ENCODE measurements at places on chromosomes 3 and 15.

DNA sequence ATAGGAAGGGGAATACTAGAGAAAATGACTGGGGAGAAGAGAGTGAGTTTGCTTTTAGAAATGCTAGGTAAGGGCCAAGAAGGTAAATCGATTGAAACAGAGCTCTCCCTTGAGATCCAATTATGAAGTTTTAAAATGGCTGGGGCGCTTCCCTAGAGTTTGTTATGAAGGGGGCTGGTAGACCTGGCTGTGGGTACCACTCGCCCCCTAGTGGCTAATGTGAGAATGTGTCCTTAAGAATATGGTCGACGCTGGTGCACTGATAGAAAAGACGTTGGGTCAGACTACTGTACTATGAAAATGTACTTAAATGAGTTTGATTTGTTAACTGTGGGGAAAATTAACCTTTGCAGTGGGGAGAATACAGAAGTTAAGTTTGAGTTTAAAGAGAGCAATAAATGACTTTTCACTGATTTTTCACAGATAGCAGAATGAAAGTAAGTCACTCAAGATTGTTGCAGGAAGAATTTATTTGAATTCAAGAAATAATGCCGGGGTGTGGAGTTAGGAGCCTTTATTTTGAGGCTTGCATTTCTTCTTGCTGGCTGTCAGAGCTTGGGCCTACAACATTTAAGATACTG lies 9.2 kb downstream of the TMPRSS7 start:
- peak; percentile 87 for DNase-seq

DNA sequence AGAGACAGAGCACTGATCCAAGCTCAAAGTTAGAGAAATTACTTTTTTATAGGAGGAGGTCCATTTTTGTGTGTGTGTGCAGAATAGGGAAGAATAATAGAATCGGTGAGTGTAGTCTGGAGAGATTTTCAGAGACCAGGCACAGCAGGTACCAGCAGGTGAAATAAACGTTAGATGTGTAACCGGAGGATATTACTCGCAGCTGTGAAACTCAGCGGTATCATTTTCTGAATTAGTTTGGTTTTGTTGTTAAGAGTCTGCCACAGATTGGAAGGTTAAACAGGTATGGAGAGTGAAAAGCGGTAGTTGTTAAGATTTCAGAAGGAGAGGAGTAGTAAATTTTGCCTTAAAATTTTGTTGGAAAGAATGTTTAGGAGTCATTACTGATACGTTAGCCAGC lies 69.9 kb downstream of the RGMA start:
- no peak for DNase-seq

DNA sequence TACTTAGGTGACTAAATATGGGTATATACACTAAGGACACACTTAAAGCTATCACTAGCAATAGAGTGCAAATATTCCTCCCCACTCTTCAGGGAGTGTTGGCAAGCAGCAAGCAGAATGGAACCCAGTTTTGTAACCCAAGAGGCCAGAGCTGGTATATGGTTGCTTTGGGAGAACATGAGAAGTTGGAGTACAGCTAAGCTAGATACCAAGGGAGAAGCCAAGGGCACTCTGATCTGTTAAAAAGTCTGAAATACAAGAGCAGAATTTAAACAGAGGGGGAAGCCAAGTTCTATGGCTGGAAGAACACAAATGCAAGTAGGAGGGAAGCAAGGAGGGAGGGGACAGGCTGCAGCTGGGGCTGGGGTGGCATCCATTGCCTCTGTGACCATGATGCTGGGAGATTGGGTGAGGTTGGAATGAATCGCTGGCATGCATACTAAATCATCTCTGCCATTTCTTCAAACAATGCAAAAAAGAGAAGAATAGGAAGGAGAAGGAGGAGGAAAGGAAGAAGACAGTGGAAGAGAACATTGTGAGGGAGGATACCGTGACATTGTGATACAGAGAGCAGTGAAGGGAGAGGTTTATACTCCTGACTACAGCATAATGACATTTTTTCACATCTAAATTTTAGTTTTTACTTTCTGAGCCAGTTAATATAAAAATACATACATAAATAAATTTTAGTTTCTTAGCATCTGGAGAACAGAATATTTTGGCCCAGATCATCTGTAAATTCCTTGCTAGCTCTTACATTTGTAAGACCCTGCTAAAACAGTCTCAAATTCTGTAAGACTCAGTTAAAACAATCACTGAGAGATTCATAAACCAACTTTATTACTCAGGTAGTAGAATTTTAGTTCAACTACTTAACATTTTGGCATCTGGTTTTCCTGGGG lies 9.0 kb upstream of the ANXA2 start:
- DNase-seq = no peak

- DNase-seq = no peak
These were observed 66.8 kb downstream of the CD200R1L start for GRCh38 chr3:112779558-112780480.

DNA sequence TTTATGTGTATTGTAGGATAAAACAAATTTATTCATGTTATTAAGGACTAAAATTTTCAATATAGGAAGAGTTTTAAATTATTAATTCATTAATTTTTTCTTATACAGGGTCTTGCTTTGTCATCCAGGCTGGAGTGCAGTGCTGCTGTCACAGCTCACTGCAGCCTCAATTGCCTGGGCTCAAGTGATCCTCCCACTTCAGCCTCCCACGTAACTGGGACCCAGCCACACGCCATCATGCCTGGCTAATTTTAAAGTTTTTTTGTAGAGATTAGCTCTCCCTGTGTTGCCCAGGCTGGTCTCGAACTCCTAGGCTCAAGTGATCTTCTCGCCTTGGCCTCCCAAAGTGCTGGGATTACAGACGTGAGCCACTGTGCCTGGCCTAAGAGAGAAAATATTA lies 14.7 kb downstream of the CCNB2 start:
- no peak for DNase-seq

GRCh38 chr3:158264894-158265293 lies 155.0 kb downstream of the RSRC1 start:
- no peak for DNase-seq

GRCh38 chr3:159238646-159239045 lies 436.8 kb downstream of the MFSD1 start:
- DNase-seq = peak; percentile 44

DNA sequence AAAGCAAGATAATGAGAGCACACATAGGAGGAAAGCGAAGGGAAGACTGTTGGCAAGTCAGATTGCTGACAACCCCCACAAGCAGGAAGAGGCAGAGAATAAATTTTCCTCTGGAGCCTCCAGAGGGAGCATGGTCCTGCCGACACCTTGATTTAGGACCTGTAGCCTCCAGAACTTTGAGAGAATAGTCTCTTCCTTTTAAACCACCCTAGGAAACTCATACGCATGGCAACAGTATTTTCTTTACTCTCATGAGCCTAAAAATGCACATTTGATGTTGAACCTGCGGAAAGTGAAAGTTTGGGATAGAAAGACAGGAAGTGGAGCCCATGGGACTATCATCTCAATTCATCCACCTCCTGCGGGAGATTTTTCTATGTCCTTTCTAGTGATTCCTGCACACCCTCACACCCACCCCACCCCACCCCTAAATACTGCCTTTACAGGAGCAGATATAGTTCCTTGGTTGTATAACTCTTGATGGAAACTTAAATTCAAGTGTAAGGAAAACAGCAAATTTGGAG lies 116.7 kb upstream of the LPP start:
- peak; percentile 65 for DNase-seq

DNA sequence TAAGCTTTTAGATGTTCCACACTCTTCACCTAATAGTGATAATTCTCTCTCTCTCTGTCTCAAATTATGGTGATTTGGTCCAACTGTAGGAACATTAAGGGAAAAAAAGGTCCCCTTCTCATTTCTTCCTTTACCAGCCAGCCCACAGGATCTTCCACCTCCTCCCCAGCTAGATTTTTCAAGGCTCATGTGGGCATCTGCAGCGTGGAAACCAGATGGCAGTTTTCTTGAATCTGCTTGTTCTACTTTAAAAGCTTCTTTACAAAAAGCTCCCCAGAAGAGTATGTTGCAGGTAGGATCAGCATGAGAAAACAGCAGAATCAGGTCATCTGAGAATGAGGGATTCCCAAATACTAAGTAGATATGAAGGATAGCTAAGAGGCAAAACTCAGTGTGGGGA lies 208.6 kb upstream of the PFN2 start:
- DNase-seq = no peak

DNA sequence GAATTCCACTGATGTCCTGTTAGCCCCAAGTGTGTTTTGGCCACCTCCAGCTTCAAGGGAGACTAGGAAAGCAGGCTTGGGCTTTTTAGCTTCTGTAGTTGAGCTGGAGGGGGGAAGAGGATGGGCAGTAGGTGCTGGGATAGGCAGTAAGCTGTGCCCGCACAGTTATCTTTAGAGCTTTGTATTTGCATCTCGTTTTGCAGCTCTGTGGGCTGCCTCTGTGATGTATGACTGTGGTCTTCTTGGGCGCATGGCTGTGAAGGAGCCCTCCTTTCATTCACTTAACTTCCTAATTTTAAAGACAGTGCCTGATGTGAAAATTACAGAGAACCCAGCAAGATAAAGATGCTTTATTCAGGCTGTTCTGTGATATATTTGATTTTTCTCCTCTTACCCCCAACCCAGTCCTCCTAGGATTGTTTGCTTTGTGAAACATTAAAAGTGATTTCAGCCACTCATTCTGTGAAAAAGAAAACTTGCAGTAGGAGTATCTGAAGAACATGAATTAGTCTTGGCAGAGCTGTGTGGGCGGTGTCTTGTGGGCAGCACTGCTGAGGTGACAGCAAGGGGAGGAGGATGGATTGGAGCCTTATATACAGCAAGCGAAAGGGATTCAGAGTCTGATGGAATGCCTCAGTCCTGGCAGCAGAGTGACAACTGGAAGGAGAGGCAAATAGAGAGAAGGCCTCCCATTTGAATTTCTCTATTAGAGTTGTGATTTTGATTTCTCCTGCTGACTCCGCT lies 74.3 kb downstream of the LARS2 start:
- no peak for DNase-seq

- no peak for DNase-seq
These were observed 88.2 kb downstream of the RBPMS2 start for GRCh38 chr15:64687172-64687571.

GRCh38 chr15:22258398-22259150 lies 178.2 kb downstream of the OR4M2 start:
- DNase-seq = no peak

GRCh38 chr3:61889259-61889658 lies 327.9 kb downstream of the PTPRG start:
- DNase-seq = no peak

DNA sequence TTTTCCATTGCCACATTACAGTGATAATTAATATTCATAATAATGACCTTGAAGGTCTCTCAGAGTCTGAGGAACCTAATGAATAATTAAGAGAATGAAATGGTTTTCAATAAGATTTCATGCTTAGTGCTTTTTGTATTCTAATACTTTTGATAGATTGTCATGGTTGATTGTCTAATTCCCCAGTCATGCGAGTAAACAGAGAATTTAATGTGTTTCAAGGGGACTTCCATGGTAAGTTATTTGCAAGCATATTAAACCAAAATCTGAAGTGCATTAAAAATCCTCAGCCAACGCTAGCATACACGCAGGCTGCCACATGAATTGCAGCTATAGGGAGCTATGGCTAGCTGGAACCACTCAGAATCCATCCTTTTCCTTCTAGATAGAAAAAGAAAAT lies 18.9 kb upstream of the ANO10 start:
- DNase-seq = no peak

DNA sequence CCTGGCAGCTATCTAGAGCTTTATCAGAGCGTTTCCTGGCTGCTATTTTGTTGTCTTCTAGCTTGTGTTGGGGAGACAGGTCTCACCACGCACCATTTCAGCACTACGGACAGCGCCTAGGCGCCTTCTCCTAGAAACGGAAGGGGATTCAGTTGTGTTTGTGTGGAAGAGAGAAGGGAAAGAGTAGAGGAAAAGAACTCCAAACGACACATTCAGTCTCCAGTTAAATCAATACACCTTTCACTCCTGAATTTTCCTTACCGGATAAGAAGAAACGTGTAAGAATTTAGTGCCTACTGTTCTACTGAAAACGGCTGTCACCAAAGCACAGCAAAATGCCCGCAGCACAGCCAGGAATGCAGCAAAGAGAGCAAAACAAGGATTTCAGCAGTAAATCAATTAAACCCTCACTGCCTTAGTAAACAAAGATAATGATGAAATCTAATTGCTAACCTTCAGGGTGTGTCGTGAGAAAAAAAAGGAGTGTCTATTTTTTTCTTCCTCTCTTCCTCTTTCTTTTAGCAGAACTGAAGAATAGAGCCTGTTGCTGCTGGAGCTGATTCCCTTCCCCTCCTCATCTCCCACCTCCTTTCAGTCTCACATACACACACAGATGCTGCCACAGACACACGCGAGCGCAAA lies 412 bp upstream of the CTXN2 start:
- DNase-seq = no peak

- no peak for DNase-seq
These were observed 12.0 kb upstream of the ACAD9 start for GRCh38 chr3:128867200-128868125.

DNA sequence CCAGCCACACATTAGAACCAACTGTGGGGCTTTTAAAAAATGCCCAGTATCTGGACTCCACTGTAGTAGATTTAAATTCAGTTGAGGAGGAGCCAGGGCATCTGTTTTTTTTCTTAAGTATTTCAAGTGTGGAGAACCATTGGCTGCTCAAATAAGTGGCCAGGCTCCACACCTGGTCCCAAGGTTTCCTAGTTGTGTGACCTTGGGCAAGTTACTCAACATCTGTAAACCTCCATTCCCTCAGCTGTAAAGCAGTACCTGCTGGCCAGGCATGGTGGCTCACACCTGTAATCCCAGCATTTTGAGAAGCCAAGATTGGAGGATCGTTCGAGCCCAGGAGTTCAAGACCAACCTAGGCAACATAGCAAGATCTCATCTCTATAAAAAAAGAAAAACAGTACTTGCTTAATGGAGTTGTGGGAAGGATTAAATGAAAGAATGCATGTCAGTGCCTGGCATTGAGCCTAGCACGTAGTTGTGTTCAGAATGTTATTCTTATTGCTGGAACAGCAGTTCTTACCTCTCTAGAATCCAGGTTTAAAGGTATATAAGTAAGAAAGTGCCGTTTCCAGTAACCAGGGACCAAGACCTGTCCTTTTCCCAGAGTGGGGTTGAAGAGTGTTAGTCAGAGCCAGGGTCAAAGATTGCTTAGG lies 2.0 kb downstream of the PPP1R14D start:
- no peak for DNase-seq

DNA sequence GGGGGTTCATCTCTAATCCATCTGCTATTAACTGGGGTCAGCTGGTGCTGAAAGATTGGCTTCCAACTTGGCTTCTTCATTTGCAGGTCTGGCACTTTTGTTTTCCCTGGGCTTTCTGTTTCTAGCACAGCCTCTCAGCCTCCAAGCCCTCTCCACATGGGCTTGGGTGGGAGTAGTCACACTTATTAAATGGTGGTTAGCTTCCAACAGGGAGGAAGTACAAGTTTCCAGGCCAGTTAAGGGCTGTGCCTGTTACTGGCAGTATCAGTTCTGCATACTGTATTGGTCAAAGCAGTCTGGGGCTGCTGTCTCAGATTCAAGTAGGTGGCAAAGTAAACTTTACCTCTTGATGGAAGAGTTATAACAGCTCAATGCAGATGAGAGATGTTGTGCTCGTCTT lies 627.1 kb upstream of the CCDC54 start:
- DNase-seq = no peak

All from SHP77 (cell line).